Activated CD4-positive, alpha-beta T cell treated with anti-CD3 and anti-CD28 coated beads, Interleukin-2, amount 50 U/mL, for 4 hours (primary cell): ENCODE measurements at places on chromosomes 3 and 15.

- DNase-seq, result no peak
Observed at GRCh38 chr3:31562525-31562924, 29.8 kb downstream of the STT3B start.

DNA sequence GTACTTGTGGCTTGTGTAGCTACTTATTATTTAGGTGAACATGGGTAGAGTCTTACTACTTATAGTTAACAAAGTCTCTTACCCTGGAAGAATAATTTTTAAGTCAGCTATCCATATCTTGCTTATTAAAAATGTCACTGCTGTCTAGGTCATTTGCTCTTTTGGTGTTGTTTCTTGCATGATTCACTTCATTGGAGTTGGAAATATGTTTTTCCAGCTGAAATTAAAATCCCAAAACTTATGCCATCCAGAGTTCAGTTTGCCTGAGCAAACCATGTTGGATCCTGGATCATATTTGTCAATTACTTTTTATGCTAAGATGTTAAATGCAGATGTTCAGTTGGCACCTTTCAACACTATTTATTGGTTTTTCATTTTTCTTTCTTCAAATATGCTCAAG lies 421.0 kb upstream of the RBMS3 start:
- no peak for DNase-seq

- no peak for DNase-seq
Observed at GRCh38 chr15:67114046-67114445, 48.6 kb downstream of the SMAD3 start.

GRCh38 chr3:150511122-150511821 lies 35.0 kb downstream of the SERP1 start:
- no peak for DNase-seq

DNA sequence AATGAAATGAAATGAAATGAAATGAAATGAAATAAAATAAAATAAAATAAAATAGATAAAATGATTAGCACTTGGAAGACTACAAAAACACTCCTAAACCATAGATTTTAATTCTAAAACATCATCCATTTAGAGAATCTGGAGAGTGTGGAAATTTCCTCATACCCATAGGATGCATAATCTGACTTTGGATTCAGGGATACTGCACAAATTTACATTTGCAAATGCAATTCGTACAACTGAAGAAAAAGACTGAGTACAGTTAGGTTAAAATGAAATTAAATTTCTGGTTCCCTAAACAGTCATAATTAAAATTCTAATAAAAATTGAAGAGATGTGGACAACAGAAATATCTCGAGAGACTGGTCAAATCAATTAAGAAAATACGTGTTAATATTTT lies 122.9 kb downstream of the TMCC1 start:
- DNase-seq, result no peak

DNA sequence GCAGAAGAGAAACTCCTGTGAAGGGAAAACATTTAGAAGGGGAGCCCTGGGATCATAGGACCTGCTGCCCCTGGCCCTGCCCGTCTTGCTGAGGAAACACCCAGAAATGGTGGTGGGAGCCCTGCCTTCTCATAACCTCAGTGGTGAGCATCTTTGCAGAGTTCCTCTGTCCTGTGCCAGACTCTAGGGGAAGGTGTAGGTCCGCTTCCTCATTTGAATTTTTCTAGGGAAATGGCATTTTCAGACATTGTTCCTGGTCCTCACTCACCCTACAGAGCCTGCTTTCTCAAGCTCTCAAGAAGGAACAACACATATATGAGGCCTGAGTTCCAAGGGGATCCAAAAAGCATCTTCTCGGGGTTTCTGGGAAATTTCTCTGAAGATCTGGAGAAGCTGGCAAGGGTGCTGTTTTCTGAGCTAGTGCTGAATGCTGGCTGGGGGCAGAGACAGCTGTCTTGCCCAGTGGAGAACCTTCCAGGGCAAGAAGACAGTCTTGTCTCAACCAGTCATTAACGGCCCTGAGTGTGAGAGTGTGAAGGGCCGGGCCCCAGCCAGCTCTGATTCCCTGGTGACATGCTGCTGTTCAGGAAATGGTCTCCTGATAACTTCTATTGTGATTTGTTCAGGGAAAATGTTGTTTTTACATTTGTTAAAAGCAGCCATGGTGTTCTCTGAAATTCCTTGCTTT lies 283.1 kb upstream of the LRRFIP2 start:
- no peak for DNase-seq

GRCh38 chr3:52352566-52352965 lies 36.4 kb downstream of the DNAH1 start:
- no peak for DNase-seq

GRCh38 chr3:161070980-161071663 lies 34.0 kb downstream of the B3GALNT1 start:
- no peak for DNase-seq

DNA sequence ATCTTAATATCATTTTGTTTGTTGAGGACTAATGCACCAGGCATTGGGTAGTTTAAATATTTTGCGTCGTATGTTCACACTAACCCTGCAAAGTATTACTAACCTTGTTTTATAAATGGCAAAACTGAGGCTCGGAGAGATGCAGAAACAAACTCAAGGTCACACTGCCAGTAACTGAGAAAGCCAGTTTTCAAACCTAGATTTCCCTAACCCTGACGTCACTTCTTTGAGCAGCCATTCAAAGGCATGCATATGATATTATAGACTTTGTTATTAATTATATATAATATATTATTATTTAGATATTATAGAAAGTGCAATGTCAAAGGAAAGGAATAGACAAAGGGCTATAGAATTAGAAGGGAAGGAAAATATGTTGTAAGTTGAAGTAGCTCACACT lies 167.6 kb upstream of the EOMES start:
- no peak for DNase-seq

GRCh38 chr15:49748791-49749190 lies 127.9 kb downstream of the DTWD1 start:
- no peak for DNase-seq

- no peak for DNase-seq
Observed at GRCh38 chr15:65595960-65596359, 15.0 kb downstream of the INTS14 start.

GRCh38 chr3:30331519-30331918 lies 274.9 kb upstream of the TGFBR2 start:
- no peak for DNase-seq

- DNase-seq, result no peak
Observed at GRCh38 chr3:103785017-103785416, 1350.2 kb downstream of the ZPLD1 start.

- peak; percentile 9 for DNase-seq
Observed at GRCh38 chr3:187368251-187369088, at the start of gene RTP4. RTP4 (plus strand) TSS chr3:187368385; CDS start chr3:187368442, 57 bp downstream.

DNA sequence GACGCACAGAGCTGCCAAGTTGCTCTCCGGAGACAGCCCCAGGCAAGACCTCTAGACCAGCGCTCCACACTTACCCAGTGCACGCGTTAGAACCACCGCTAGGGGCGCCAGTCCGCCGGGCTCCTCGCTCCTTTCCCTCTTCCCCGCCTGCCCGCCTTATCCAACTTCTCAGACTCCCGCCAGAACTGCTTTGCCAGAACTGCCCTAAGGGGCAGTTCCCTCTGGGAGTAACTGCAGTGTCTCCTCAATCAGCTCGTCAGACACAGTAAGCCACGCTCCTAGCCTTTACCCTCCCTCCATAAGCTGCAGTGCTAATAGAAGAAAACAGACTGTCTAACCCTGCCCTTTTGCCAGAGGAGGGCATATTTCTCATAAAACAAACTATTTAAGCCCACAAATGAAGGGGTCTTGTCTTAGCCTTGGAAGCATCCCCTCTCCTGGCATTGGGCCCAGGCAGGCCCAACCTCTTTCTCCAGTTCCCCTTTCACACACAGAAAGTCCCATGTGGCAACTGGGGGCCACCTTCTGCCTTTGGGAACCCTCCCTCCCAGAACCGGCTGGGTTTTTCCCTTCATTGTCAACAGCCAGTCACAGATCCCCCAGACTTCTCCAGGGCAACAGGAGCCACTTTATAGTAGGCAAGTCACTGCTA lies 3.7 kb downstream of the BMF start:
- peak; percentile 72 for DNase-seq

DNA sequence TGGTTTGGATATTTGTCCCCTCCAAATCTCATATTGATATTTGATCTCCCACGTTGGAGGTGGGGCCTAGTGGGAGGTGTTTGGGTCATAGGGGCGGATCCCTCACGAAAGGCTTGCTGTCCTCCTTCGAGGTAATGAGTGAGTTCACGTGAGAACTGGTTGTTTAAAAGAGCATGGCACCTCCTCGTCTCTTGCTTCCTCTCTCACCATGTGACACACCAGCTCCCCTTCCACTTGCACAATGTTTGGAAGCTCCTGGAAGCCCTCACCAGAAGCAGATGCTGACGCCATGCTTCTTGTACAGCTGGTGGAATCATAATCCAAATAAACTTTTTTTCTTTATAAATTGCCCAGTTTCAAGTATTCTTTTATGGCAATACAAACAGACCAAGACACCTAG lies 38.6 kb downstream of the RFTN1 start:
- DNase-seq, result no peak

- DNase-seq, result no peak
Observed at GRCh38 chr15:62877276-62877857, 165.2 kb upstream of the TPM1 start.

DNA sequence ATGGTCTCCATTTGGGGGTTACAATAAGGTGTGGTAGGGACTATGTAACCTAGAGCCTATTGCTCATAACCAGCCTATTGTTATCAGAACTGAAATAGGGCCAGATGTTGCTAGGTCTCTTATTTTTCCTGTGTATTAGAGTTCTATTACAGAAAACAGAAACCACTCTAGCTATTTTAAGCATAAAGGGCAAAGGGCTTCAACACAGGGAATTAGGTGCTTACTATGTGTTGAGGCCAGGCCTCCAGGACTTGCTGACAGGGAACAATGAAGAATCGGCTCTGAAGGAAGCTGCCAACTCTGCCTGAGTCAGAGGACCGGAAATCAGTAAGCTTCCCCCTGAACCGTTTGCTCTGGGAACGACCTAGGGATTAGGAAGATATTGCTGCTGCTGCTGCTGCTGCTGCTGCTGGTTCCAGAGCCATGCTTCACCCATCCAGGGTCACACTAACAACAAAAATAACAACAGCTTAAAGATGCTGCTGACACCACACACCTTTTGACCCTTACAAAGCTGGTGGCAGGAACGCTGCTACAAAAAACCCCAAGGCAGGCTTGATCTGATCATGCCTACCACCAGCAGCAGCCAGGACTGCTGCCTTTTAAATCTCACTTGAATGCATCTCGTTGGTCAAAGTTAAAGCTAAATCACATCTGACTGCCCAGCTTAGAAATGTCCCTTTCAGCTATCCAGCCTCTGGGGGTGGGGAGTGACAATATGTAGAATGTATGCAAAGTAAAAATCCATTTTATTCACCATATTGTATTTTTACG lies 276.9 kb upstream of the IL12A start:
- no peak for DNase-seq

- no peak for DNase-seq
Observed at GRCh38 chr3:124966521-124967445, 32.2 kb upstream of the MUC13 start.

DNA sequence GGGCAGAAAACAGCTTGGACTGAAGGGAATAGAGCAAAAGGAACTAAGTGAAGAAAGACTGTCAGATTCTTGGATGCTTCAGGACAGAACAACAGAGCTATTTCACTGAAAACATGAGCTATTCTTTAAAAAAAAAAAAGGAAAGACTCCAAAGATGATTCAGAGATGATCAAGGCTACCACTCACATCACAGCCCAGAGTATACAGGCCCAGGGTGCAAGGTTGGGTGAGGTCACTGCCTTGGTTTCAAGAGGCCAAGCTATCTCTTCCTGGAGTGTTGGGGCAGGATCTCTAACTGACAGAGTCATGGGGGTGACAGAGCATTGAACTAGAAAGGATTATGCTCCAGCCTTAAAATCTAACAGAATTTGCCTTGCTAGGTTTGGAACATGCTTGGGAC lies 118.1 kb downstream of the AGBL1 start:
- no peak for DNase-seq

GRCh38 chr3:134864636-134865035 lies 69.6 kb downstream of the EPHB1 start:
- no peak for DNase-seq

DNA sequence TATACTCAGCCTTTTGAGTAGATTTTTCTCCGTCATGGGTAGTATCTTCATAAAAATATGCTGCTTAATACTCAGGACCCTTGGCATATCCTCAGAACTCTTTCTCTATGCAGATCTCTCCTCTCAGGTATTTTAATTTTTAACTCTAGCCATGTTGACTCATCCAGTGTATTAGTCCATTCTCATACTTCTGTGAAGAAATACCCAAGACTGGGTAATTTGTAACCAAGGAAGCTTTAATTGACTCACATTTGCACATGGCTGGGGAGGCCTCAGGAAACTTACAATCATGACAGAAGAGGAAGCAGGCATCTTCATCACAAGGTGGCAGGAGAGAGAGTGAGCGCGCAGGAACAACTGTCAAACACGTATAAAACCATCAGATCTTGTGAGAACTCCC lies 129.3 kb upstream of the CD96 start:
- DNase-seq, result no peak

- no peak for DNase-seq
Observed at GRCh38 chr3:122730240-122730639, 49.6 kb downstream of the PARP14 start.

GRCh38 chr3:79255702-79256101 lies 512.1 kb downstream of the ROBO1 start:
- no peak for DNase-seq

- no peak for DNase-seq
Observed at GRCh38 chr3:48770192-48770502, 53.1 kb upstream of the IP6K2 start.

DNA sequence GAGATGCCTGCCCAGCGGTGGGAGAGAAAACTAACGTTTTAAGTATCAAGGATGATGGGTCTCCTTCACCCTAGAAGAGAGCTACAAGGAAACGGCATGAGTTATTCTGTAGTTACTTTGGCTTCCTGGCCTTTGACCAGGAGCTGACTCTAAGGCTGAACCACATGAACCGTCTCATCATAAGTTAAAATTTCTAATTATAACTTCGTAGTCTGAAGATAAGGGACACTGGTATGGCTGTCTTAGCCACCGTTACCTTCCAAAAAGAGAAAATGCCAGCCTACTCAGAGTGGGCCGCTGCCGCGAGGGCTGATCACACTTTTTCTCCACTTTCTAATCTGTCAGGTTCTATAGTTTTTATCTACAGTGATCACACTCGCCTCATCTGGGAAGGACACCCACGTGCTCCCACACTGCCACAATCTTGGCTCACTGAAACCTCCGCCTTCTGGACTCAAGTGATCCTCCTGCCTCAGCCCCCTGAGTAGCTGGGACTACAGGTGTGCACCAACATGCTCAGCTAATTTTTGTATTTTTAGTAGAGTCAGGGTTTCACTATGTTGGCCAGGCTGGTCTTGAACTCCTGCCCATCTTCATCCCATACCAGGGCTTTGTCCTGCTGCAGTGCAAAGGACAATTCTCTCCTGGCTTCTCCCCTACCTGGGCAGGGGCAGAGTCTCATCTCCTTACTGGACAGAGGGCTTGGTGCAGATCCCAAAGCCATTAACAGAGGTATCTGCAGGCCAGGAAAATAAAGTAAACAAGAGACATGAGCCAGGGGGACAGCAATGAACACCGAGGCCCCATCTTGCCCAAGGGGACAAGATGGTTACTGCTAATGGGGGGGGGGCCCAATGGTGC lies 73.4 kb downstream of the RFTN1 start:
- no peak for DNase-seq
